ENCODE measurements at places on chromosomes 13 and 19.
A peak's percentile ranks its signal among the peaks of the same experiment; 100 is the strongest.

- no peak overlapping the region for H3K4me3 ChIP-seq
- peaks cover 12% of the 10 kb centered on the region for H3K4me1 ChIP-seq
- no peak overlapping the region for H3K27ac ChIP-seq
- no peaks in the 10 kb centered on the region for H3K27me3 ChIP-seq
Measured at GRCh38 chr19:46733690-46734292, 12.1 kb upstream of the FKRP start.

GRCh38 chr19:18863843-18864362 is 32.1 kb downstream of the CERS1 start:
- peaks cover 10% of the 10 kb centered on the region for H3K27me3 ChIP-seq
- H3K4me3 ChIP-seq: no peak overlapping the region
- peaks cover 42% of the 10 kb centered on the region for H3K36me3 ChIP-seq
- H3K4me1 ChIP-seq: no peaks in the 10 kb centered on the region

DNA sequence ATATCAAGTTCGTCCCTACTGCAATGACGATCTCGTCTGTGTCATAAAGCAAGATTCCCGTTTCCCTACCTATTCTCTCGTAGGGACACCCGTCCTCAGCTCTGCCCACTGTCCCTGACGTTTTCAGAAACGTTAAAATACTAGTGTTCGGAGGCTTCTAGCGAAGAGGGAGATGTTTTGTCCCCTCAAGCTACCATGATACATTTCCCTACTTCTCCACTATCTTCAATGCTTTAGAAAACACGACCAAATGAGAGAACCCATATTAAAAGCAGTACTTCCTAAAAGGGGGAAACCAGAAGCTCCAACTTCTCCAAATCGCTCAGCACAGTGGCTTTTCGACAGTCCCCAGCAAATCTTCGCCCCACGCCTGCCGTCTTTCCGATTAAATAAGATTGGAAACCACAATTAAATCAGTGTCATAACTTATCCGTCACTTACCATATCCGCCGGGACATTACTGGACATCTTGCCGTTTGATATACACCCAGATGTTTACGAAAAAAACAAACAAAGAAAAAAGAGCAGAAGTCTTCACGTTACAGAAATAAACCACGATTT is 1.3 kb downstream of the UBL3 start:
- H3K27ac ChIP-seq: peak overlapping the region; percentile 90
- H3K36me3 ChIP-seq: peaks cover 5% of the 10 kb centered on the region
- peak overlapping the region; percentile 87 for H3K4me3 ChIP-seq
- H3K27me3 ChIP-seq: peaks cover 4% of the 10 kb centered on the region
- H3K4me1 ChIP-seq: peaks cover 42% of the 10 kb centered on the region

DNA sequence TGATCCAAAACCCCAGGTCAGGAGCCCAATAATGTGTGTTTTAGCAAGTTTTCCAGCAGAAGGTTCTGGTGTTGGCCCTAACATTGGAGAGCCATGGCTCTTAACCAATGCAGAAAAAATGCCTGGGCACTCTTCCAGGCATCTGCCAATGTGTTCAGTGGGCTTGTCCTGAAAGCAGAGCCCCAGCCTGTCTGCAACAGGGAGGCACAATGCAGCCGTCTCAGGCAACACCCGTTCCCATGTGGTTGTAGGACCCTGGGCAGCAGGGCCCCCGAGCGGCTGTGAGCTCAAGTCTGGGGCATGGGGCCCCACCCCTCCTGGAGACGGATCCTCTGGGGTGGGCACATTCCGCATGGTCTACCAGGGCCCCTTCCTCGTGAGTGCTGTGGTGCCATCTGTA is 58.1 kb upstream of the SIAH3 start:
- DNase-seq: no peak
- H3K27ac ChIP-seq: no peak overlapping the region
- no peaks in the 10 kb centered on the region for H3K36me3 ChIP-seq
- no peak overlapping the region for H3K4me3 ChIP-seq

DNA sequence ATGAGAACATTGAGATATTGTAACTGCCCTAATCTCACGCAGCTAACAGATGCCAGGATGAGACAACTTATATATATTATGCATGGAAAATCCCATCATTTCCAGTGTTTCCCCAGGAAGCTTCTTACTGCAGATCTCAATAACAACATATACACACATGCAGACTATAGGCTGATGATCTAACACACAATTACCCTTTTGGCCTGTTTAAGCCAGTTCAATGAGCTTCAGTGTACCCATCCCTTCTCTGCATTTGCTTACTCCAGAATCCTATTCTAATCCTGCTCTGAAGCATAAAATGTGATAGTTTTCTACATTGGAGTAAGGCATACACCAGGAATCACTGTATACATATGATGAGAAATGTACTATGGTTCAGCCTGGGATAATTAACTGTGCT is 489.4 kb downstream of the SUCLA2 start:
- DNase-seq: no peak
- no peaks in the 10 kb centered on the region for H3K36me3 ChIP-seq
- H3K4me3 ChIP-seq: no peak overlapping the region
- H3K27me3 ChIP-seq: no peaks in the 10 kb centered on the region
- H3K4me1 ChIP-seq: no peaks in the 10 kb centered on the region

DNA sequence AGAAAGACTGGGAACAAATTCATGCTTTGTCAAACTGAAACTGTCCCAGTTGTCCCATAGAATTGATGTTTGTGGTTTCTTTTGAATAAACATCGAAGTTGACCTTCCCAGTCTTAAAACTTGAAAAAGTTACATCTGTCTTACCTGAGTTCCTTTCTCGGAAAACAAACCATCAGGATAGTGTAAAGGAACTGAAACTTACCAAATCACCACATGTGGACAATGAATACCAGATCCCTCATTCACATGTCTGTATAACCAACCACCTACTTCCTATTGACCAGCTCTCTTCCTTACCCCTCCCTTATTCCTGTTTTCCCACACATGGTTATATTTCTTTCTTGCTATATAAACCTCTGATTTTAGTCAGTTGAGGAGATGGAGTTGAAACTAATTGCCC is 791.7 kb upstream of the PCDH20 start:
- no peaks in the 10 kb centered on the region for H3K36me3 ChIP-seq
- no peak for DNase-seq
- H3K4me1 ChIP-seq: no peaks in the 10 kb centered on the region
- H3K27ac ChIP-seq: no peak overlapping the region

GRCh38 chr19:50320051-50320450 is 9.1 kb downstream of the KCNC3 start:
- H3K4me3 ChIP-seq: no peak overlapping the region
- peaks cover 1% of the 10 kb centered on the region for H3K36me3 ChIP-seq
- H3K27ac ChIP-seq: no peak overlapping the region
- no peak for DNase-seq
- H3K27me3 ChIP-seq: peaks cover 43% of the 10 kb centered on the region
- H3K4me1 ChIP-seq: peaks cover 16% of the 10 kb centered on the region

DNA sequence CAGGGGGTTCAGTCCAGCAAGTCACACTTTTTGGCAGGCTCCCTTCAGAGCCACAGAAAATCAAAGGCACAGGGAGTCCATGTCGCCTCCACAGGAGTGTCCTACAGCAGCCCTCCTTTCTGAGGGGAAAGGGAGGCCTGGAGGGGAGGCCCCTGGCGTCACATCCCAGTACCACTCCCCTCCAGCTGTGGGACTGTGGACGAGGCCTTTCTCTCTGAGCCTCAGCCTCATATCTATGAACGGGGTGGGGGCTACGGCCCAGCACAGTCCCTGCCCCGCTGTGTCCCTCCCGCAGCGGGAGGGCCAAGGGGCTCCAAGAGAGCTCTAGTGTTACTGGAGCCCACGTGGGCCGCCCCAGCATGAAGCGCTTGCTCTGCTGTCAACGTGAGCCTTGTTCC is 23.8 kb downstream of the PEPD start:
- no peak for DNase-seq
- peaks cover 2% of the 10 kb centered on the region for H3K4me1 ChIP-seq
- H3K36me3 ChIP-seq: no peaks in the 10 kb centered on the region
- no peak overlapping the region for H3K27ac ChIP-seq
- H3K4me3 ChIP-seq: no peak overlapping the region

- H3K36me3 ChIP-seq: peaks cover 79% of the 10 kb centered on the region
- H3K27me3 ChIP-seq: no peaks in the 10 kb centered on the region
- H3K27ac ChIP-seq: peak overlapping the region; percentile 65
- peaks cover 18% of the 10 kb centered on the region for H3K4me1 ChIP-seq
- no peak overlapping the region for H3K4me3 ChIP-seq
Measured at GRCh38 chr19:14405380-14405757, 13.8 kb downstream of the DDX39A start.

DNA sequence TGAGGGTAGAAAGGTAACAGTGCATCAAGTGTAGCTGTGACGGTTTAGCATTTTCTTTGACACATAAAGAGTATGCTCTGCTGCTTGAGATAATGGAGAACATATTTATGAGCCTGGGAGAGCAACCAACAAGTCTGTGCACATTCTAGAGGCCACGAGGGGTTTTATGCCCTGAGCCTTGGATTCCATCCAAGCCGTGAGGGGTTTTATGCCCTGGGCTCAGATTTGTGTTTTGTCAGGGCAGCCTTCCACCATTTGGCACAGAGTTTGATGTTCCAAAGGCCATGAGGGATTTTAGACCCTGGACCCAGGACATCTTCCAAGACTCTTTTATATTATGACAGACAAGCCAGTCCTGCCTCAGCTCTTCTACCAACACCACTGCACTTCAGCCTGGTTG is 106.4 kb downstream of the ZNF486 start:
- H3K4me1 ChIP-seq: no peaks in the 10 kb centered on the region
- H3K4me3 ChIP-seq: no peak overlapping the region
- no peaks in the 10 kb centered on the region for H3K36me3 ChIP-seq
- H3K27me3 ChIP-seq: no peaks in the 10 kb centered on the region
- no peak overlapping the region for H3K27ac ChIP-seq

DNA sequence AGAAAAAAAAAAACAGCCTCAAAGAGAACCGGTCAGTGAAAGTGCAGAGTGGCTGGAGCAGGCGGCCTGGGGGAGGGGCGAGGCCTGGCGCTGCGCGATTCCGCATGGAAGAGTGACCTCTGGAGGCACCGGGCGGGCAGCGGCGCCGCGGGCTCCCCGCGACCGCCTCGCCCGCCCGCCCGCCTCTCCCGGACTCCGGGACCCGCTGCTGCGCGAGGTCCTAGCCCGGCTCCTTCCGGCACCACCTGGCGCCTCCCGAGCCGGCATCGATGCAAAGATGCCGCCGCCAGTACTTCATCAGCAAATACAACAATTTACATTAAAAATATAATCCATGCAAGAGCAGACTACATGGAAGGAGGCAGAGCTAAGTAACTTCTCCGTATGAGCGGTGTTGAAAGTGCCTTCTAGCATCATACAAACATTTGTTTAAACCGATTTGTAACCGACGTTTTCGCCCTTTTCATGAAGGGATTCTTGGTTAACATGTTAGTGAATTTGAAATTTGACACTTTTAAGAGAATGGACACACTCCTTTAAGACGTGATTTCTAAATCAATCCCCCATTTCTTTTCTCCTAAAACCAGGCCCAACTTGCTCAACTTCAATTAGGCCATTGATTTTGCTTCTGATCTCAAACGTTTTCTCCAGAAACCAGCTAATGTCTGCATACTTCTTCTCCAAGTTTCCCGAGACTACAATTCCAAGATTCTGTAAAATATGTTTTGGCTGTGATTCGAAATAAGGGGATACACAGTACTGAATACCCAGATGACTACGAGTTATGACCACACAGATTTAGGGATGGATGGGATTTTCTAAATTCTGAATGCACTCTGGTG is 2.1 kb downstream of the EFNB2 start:
- peak overlapping the region; percentile 51 for H3K4me3 ChIP-seq
- H3K4me1 ChIP-seq: peaks cover 18% of the 10 kb centered on the region
- H3K27me3 ChIP-seq: peaks cover 59% of the 10 kb centered on the region
- H3K36me3 ChIP-seq: no peaks in the 10 kb centered on the region

- H3K27me3 ChIP-seq: no peaks in the 10 kb centered on the region
- DNase-seq: no peak
- H3K36me3 ChIP-seq: peaks cover 7% of the 10 kb centered on the region
- peaks cover 30% of the 10 kb centered on the region for H3K4me1 ChIP-seq
Measured at GRCh38 chr13:23778002-23778652, 111.1 kb downstream of the MIPEP start.

DNA sequence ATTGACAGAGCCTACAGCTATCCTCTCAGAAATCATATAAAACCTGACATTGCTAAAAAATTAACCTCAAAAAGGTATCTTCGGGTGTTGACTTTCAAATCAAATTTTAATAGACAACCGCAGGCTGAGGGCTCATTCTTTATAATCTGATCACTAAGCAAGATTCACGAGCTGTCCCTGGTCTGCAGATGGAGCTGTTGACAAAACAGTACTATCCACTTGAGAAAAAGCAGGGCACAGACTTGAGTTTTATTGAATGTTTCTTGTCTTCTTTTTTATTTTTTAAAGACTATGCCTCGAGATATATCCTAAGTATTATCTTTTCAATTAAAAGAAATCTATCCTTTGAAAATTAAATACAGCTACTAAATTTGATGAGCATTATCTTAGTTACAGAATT is 540.5 kb downstream of the PCDH9 start:
- no peaks in the 10 kb centered on the region for H3K36me3 ChIP-seq
- H3K4me1 ChIP-seq: no peaks in the 10 kb centered on the region
- no peak for DNase-seq
- H3K4me3 ChIP-seq: no peak overlapping the region

- H3K4me3 ChIP-seq: no peak overlapping the region
- H3K27ac ChIP-seq: no peak overlapping the region
- H3K4me1 ChIP-seq: no peaks in the 10 kb centered on the region
- H3K27me3 ChIP-seq: no peaks in the 10 kb centered on the region
- DNase-seq: no peak
Measured at GRCh38 chr19:28905996-28906395, 307.0 kb downstream of the UQCRFS1 start.

DNA sequence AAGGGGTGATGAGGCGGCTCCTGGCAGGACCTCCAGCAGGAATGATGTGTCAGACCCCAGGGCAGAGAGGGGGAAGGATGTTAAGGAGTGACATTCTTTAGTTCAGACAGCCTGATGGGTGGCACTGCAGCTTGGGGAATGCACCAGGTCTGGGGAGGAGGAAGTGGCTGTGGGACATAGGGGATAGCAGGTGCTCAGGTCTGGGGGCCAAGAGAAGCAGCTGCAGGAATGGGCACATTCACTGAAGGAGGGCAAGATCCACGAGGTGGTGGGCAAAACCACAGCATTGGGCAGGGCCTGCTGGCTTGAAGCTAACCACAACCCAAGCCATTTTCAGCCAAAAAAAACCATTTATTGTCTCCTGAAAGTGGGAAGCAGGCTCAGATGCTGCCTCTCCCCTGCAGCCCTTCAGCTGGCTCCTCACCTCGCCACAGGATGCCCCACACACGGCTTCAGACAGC is 26.5 kb downstream of the COMP start:
- H3K4me1 ChIP-seq: no peaks in the 10 kb centered on the region
- no peaks in the 10 kb centered on the region for H3K36me3 ChIP-seq
- no peak overlapping the region for H3K27ac ChIP-seq
- no peak overlapping the region for H3K4me3 ChIP-seq
- DNase-seq: no peak

GRCh38 chr19:12891553-12892021 is 627 bp downstream of the GCDH start:
- H3K4me3 ChIP-seq: peak overlapping the region; percentile 97
- H3K27me3 ChIP-seq: no peaks in the 10 kb centered on the region
- peaks cover 33% of the 10 kb centered on the region for H3K4me1 ChIP-seq
- DNase-seq: no peak

DNA sequence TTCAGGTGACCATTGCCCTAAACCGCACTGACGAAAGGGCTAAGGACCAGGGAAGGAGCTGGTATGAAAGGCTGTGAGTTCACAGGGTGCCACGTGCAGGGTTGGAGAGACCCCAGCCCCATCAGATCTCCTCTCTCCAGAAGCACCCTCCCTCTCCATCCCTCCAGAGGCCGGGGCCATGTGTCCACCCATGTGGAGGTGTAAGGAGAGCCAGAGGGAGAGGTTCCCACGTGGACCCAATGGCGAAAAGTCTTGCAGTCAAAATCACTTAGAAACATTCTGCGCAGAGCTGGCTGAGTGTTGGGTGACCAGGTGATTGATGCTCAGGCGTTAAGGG is 168.3 kb downstream of the COL4A1 start:
- no peak for DNase-seq
- H3K36me3 ChIP-seq: no peaks in the 10 kb centered on the region
- no peak overlapping the region for H3K27ac ChIP-seq
- H3K4me3 ChIP-seq: peak overlapping the region; percentile 33

Data from activated naive CD4-positive, alpha-beta T cell treated with anti-CD3 and anti-CD28 coated beads, Interleukin-2, amount 10 ng/mL, durations not matched to agents 7 days and 5 days (primary cell).